ENCODE measurements at places on chromosomes 5 and 9.
A peak's percentile ranks its signal among the peaks of the same experiment; 100 is the strongest.

DNA sequence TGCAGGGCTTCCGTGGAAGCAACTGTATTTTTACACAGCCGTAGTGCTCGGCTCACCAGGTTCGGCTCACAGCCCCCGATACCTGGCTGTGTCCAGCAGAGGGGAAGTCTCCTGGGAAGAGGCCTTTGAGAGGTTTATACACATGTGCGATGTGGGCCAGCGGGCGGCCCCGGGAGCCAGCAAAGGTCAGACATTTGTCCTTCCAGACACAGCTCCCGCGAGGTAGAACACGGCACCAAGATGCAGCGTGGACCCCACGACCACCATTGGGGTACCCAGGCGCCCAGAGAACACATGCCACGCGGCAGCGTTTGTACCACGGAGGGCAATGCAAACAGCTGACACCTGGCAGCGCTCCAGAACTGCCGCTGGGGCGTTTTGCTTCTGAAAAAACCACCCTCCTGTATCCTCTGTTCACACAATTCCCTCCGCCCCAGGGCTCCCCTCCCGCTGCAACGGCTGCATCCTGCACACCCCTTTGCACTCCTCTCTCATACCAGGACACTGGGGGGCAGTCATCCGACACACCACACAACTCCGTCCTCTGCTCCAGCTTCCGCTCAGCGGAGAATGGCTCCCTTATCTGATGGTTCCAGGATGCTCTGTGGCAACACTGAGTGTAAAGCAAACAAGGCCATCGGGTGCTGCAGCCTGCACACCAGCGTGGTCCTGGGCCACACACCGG lies 235.3 kb downstream of the SYK start:
- DNase-seq, result peak; percentile 4

- DNase-seq, result no peak
These were observed 88.4 kb upstream of the TNFSF8 start for GRCh38 chr9:115018547-115019435.

DNA sequence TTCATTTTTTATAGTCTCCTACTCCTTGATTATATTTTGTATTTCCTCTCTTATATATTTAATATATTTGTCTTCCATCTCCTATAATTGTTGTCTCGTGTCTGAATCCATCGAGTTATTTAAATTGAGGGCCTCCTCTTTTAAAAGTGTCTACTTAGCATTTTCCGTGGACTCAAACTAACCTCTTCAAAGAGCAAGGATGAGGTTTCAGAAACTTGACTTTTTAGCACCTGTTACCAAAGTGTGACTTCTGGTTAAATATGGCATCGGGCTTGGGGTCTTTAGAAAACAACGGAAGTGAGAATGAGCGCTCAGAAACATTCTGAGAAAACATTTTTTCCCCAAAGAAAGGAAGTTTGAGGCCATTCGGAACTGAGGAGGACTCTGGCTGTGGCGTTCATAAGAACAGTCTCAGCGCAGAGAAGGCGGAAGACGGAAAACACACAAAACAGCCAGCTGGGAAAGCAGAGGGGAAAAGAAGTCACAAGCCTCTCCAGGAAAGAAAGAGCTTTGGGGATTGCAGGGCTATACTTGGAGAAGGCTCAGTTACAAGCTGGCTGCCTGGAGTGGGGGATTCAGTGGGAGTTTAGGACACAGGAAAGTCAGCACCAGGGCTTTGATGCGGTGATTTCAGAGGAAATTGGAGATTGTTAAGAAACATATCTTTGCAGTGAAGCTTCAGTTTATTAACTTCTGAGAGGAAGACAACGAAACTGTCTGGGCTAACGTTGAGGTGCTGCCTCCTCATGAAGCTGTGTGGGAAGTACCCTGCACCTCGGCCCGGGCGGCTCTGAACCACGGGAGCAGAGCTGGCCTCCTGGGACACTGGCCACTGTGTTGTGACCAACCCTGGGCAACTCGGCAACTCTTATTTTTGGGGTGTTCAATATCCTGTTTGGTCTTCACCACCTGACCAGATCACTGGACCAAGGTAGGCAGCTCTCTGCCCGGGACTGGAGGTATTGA lies 25.1 kb upstream of the IRX2 start:
- DNase-seq, result peak; percentile 90

DNA sequence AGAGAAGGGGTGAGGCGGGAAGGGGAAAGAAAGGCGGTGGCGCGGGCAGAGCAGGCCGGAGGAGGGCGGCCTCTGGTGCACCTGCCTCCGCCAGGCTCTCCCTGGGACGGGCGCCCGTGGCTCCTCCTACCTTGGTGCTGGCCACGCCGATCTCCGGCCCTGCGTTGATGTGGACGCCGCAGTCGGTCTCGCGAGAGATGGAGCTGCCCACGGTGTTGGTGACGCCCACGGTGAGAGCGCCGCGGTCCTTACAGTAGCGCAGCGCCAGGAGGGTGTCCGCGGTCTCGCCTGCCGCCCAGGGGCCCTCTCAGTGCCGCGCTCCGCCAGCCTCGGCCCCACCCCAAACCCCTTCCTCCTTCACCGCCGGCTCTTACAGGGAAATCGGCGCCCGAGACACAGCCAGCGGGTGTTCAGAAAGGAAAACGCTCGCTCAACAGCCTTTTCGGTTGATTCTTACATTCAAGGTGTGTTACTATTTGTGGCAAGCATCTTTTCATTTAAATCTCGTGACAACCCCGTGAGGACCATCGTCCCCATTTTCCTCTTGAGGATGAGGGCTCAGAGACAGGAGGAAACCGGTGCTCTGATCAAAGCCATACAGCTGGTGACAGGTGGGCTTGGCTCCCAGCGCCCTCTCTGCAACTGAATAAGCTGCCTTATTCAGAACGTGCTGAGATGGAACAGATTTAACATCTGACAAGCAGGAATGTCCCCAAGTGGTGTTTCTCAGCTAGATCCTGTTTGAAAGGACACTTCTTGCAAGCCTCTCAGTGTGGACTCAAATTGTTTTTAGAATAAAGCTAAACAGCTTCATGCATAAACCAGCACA lies 22.0 kb upstream of the MAPK9 start:
- DNase-seq, result no peak

DNA sequence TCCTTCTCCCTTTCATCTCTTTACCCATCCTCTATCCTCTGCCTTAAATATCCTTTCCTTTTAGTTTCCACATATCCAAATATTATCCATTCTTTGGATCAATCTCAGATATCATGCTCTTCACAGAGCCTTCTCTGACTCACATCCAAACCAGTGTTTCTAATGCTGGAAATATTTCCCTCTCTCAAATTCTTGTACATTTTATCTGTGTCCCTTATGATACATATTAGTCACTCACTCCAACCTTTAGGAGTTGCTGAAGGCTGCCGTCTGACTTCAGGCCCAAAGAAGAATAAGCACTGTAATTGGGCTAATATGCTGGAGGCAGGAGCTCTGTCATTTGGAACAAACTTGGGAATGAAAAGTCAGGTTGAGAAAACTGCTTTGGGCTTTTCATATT lies 156.4 kb upstream of the RUSC2 start:
- no peak for DNase-seq
